ENCODE measurements at places on chromosomes 7 and 10.

DNA sequence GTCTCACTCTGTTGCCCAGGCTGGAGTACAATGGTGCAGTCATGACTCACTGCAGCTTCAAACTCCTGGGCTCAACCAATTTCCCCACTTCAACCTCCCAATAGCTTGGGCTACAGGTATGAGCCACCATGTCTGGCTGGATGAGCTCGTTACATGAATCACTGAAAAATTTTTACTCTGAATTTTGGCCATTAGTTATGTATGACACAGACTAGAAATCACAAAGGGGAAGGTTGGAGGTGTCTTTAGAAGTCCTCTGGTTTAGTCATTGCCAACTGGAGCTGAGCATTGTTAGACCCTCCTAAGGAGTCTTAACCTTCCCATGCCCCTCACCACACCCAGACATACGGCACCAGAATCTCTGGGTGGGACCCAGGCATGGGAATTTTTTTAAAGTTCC is 34.7 kb downstream of the SVIL start:
- DNase-seq: no peak

- no peak for DNase-seq
These were observed 222.4 kb upstream of the GNAI1 start for GRCh38 chr7:79912213-79912633.

DNA sequence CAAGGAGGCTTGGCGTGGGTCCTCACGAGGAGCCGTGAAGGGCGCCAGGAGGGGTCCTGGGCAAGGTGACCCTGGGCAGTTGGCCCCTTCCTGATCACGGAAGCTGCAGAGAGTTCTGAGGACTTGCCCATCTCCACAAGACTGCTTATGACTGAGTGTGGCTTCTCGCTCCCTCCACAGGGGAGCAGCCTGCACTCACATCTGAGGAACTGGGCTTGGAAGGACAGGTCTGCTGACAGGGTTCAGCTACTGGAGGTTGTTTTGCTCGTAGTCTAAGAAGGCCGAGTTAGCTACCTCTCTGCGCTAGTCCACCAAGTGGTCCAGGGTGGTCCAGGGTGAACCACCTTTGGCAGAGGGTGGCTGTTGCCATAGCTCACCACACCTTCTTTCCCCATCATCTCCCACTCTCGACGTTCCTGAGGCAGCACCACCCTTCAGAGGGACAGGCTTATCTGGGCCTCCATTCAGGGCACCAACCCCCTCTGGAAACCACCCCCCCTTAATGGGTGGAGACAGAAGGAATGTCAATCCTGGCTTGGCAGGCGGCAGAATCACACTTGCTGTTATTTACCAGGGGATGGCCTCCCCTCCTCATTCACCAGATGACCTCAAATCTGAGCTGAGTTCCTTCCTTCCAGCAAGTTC is 38.2 kb downstream of the FAM53B start:
- DNase-seq: peak; percentile 70

GRCh38 chr7:95330961-95331337 is 6.6 kb upstream of the PON1 start:
- DNase-seq: no peak

GRCh38 chr7:28685644-28686417 is 272.3 kb downstream of the TRIL start:
- peak; percentile 98 for DNase-seq
